COR-L47 (cell line): ENCODE measurements at places on chromosomes 16 and 17.

GRCh38 chr17:37787055-37787757 lies 42.3 kb upstream of the HNF1B start:
- DNase-seq: no peak

DNA sequence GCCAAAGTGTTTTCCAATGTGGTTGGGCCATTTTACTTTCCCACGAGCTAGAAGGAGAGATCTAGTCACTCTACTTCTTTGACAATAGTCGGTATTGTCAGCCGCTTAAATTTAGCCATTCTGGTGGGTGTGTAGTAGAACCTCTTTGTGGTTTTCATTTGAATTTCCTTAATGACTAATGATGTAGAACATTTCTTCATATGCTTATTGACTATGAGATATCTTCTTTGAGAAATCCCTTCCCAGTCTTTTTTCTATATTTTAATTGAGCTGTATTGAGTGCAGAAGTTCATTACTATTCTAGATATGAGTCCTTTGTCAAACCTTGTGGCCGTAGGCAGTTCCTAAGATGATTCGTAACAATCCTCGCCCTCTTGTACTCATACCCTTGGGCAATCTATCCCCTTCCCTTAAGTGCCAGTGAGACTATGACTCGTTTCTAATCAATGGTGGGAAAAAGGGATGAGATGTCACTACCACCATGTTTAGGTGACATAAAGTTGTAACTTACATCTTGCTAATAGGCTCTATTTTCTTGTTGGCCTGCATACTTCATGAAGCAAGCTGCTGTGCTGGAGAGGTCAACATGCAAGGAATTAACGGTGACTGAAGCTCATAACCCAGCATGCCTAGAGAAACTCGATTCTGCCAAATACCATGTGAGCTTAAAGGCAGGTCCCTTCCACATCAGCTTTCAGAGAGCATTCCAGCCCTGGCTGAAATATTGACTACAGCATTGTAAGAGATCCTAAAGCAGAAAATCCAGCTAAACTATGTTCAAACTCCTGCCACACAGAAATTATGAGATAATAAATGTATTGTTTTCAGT lies 817.9 kb upstream of the SOX9 start:
- no peak for DNase-seq

GRCh38 chr17:82012640-82013295 lies 9.9 kb downstream of the CENPX start:
- DNase-seq: no peak

DNA sequence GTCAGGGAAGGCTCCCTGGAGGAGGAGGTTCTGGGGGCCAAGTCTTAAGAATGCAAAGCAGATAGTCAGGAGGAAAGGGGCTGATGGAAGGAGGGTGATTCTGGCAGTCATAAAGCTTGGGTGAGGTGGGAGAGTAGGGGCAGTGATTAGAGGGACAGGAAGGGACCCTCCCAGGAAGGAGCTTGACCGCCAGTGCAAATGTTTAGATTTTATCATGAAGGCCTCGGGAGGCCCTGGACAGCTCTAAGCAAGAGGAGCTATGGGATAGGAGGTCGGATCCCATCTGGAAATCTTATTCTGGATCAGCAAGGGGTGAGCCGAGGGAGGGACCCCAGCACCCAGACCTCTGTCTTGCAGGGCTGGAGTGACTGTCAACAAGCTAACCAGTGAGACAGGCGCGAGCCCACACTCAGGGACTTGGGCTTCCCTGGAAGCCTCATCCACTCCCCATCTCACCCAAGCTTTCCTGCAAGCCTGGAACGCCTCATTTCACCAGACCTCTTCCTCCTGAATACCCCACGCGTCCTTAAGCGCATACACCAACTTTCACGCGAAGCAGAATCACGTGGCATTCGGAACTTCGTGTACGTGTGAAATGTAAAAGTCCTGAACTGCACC lies 52.0 kb upstream of the CBX4 start:
- no peak for DNase-seq

GRCh38 chr17:82977606-82978005 lies 101.8 kb upstream of the METRNL start:
- DNase-seq: no peak
